ENCODE measurements at places on chromosomes 4 and X.

DNA sequence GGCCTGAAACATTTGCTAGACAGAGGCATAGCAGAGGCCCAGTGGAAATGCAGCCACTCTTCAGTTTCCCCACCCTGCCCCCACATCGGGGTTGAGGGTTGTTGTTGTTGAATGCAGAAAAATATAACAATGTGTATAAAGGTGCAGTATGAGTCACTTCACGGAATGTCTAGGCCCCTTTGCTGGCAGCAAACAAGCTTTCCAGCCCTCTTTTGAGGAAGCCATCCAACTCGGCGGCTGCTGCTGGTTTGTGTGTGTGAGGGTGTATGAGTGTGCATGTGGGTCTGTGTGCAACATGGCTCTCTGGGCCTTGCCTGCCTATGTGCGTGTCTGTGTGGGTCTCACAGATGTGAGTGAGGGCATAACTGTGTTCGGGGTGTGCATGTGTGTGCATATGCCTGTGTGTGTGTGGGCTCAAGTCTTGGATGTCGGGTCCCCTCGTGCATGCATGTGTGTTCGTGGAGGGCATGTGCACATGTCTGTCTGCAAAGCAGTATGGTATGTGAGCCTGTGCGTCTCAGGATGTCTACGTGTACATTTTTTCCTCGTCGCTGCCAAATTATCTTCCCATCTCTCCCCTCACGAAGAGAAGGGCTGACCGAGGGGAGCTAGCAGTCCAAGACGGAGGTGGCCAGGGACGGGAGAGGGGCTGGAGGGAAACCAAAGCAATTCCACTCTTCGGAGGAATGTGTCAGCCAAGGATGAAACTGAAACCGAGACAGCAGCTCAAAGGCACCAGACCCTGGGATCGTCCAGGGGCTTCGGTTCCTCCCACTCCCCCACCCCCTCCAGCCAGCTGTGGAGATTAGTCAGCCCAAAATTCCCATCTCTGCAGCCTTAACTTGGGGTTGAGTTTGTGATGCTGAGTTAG, 8.4 kb upstream of the ELF4 start:
- no peak for DNase-seq

- no peak for DNase-seq
These were observed 146.8 kb downstream of the RPA4 start for GRCh38 chrX:97030463-97030862.

- no peak for DNase-seq
These were observed 32.0 kb downstream of the BCLAF3 start for GRCh38 chrX:19958552-19959486.

- DNase-seq, result peak; percentile 40
These were observed 48.6 kb downstream of the GPRASP3 start for GRCh38 chrX:102768987-102769761.

DNA sequence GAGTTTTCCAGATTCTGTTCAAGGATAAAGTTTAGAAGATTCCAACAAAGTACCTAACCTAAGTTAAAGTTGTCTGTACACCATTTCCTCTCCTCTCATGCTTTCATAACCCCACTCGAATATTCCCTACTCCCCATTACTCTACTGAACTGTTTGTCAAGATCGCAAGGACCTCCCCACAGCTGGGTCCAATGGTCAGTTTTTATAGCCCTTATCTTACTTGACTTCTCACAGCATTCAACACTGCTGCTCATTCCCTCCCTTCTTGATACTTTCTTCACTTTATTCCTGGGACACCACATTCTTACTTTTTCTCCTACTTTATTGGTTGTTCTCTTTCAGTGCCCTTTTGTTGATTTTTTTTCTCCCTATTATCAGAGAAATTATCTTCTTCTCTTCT, 30.9 kb downstream of the QDPR start:
- DNase-seq, result no peak

- no peak for DNase-seq
These were observed 78.3 kb upstream of the EGFL6 start for GRCh38 chrX:13491061-13491460.

DNA sequence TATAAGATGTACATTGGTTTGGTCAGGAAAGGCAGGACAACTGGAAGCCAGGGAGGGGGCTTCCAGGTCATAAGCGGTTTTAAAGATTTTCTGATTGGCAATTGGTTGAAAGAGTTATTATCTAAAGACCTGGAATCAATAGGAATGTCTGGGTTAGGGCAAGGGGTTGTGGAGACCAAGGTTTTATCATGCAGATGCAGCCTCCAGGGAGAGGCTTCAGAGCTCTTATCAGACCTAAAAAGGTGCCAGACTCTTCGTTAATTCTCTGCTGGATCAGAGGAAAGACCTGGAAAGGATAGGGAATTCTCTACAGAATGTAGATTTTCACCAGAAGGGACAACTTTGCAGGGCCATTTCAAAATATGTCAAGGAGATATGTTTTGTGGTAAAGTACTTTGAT, 62.8 kb downstream of the BEX3 start:
- DNase-seq, result no peak

GRCh38 chr4:174406383-174406782, 115.9 kb downstream of the HPGD start:
- no peak for DNase-seq

DNA sequence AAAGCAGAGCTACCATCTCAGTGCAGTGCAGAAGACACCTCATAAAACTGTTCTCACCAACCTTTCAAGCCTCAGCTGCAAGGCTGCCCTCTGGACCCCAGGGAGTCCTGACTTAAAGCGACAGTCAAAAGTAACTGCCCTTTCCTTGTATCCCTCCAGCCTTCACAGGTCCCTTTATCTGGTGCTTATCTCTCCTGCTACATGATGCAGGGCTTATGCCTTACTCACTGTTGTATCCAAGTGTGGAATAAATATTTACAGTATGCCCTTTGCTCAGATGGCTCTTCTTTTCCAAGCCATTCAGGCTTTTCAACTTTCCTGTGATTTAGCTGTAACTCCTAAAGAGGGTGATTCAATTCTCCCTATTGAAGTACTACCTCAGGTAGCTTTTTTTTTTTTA, 92.6 kb downstream of the KDR start:
- DNase-seq, result no peak

DNA sequence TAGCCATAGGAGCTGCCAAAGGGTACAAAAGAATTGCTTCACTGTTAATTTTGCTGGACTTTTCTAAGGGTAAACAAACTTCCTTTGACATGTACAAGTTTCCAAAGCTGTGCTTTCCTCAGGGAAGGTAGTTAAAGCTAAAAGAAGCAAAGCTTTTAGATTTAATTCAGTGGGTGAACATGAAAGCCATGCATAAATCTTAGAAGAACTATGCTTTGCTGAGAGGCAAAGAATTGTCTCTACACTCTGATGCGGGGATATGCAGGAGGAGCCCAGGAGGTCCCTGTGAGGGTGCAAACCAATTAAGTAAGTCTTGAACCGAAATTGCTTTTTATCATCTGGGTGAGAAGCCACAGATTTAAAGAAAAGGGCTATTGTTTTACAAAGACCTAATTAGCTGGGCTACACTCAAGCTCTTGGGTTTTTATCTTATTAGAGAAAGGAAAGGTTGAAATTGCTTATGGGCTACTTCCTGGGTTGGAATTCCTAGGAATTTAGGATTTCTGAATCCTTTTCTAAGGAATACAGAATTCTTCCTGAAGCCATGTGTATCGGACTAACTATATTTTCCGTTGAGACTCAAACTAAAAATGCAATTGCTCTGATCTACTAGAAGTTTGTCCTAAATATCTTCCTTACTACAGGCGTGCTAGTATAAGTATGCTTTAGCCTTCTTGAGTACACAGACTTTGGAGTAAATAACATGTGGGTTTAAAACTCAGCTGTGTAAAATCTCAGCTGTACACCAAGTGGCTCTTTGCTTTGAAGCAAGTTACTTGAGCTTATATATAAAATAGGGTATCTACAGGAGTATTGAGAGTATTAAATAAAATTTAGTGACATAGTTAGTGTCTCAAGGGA, 188.4 kb upstream of the ANK2 start:
- no peak for DNase-seq

DNA sequence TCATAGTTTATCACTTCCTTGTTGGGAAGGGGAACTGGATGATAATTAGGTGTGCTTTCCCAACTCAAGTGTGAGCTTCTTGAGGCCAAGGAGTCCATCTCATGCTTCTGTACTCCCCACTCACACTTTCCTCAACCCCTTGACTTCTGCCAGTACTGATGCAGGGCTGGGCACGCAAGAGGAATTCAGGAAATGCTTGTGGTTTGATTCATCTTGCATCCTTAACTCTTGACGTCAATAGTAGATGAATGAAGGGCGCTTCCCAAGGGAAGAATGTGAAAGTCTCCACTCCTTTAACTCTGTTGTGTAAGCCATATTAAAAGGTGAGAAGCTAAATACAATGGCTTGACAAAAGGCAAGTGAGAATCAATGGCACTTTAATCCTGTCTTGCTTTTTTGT, 101.8 kb downstream of the AGTR2 start:
- peak; percentile 93 for DNase-seq

GRCh38 chr4:175035905-175036304, 117.7 kb downstream of the ADAM29 start:
- no peak for DNase-seq

GRCh38 chr4:53929955-53930798, 134.2 kb downstream of the CHIC2 start:
- no peak for DNase-seq

DNA sequence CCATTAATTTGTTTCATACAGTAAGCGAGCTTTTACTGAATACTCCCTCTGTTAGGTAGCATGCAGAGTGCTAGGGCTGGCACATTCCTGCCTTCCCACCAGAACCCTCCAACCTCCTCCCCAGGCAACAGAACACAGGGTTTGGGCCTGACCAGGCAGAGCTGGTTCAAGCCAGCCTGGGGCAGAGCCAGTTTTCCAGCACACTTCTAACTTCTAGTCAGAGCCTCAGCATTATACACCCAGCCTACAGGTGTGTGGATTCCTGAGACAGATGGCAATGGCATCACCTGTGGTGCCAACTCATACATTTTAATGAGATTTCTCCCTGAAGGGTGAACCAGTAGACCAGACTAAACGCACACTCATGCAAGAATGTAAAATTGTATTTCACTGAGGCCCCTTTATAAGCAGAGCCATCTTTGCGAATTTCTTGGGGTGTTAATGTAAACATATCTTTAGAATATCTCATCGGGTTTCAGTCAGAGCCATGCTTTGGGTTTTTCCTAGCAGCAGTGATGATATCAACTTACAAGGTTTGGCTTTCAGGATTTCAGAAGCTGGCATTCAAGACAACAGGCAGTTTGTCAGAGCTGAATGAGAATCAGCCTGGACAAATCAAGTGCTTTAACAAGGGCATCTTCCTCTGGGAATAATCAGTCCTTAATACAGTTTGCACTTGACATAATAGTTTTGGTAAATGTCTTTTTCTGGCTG, 92.0 kb downstream of the GATB start:
- peak; percentile 30 for DNase-seq

DNA sequence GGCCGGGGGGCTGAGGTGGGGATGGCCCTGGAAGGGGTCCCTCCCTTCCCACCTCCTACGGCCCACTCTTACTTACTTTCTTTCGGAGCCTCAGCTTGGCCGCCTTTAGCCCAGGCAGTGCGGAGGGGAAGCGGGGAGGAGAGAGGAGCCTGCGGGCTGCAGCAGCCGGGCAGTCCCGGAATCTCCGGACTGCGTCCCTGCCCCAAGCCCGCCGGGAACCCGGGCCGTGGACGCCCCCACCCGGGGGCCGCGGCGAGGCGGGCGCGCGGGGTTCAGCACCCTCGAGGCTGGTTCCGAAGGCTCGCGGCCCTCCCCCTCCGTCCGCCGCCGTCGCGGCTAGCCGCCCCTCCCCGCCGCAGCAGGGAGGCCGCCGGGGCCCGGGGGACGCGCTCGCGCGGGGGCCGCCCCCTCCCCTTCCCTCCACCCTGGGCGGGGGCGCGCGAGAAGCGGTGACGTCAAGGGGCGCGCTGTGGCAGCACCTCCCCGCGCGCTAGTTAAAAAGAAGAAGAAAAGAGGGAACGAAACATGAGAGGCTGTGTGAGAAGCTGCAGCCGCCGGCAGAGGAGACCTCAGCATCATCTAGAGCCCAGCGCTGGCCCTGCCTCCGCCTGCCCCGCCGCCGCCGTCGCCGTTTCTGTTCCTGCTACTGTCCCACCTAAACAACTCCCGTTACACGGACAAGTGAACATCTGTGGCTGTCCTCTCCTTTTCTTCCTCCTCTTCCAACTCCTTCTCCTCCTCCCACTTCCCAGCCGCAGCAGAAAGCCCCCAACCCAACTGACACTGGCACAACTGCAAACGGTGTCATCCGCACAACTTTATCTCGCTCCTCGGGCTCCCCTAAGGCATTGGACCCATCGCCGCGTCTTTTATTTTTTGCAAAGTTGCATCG, at the start of gene HHIP:
Gene HHIP (plus strand): TSS at position 526 of the 892 bp plus-strand sequence. CDS start 520 bp downstream, outside the sequence.
- DNase-seq, result no peak

DNA sequence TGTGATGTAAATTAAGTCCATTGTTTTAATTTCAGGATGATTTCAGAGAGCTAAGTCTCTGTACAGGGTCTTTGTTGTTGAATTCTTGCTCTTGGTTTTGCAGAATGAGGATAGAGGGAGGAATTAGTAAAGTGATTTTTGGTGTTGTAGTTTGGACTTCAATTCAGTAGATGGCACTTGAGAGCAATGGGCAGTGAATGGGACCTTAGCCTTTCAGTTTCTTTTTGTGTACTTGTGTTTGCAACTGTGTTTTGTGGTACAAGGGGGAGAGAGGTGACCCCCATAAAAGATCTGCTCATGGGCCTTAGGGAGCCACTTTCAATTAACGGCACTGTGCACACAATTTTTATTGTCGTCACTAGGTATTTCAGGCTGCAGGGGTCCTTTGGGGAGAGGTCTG, 340.0 kb downstream of the DCAF12L2 start:
- DNase-seq, result no peak

- no peak for DNase-seq
These were observed 17.3 kb downstream of the ASMTL start for GRCh38 chrX:1435241-1435895.

DNA sequence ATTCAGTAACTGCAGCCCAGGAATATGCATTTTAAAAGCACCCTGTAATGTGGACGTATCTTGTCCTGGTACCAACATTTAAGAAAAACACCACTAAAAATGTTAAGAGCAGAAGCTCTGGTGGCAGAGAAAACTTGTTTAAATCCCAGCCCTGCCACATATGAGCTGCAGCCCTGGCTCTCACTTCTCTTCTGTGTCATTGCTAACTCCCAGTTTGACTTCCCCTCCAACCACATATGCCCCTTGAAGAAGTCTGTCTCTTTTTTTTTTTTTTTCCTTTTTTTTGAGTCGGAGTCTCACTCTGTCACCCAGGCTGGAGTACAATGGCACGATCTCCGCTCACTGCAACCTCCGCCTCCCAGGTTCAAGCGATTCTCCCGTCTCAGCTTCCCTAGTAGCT, 14.8 kb downstream of the LHFPL1 start:
- no peak for DNase-seq

GRCh38 chr4:174873931-174874330, 44.2 kb upstream of the ADAM29 start:
- no peak for DNase-seq

DNA sequence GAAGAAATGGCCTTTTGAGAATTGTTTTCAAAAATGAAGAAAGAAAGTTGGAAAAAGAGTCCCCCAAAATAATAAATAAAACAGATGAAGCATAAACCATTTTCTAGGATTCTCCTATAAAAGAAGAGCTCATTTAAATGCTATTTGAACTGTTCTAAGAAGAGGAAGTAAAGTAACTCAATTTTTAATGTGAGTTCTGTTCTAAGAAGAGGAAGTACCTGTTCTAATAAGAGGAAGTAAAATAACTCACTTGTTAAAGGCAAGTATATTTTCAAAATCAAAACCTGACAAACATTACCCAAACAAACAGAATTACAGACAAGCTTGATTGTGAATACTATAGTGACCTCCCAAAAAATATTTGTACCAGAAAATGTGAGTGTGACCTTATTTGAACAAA, 1326.3 kb downstream of the C4orf33 start:
- DNase-seq, result no peak

Data from keratinocyte (primary cell).